ENCODE measurements at places on chromosomes 11 and 22.

DNA sequence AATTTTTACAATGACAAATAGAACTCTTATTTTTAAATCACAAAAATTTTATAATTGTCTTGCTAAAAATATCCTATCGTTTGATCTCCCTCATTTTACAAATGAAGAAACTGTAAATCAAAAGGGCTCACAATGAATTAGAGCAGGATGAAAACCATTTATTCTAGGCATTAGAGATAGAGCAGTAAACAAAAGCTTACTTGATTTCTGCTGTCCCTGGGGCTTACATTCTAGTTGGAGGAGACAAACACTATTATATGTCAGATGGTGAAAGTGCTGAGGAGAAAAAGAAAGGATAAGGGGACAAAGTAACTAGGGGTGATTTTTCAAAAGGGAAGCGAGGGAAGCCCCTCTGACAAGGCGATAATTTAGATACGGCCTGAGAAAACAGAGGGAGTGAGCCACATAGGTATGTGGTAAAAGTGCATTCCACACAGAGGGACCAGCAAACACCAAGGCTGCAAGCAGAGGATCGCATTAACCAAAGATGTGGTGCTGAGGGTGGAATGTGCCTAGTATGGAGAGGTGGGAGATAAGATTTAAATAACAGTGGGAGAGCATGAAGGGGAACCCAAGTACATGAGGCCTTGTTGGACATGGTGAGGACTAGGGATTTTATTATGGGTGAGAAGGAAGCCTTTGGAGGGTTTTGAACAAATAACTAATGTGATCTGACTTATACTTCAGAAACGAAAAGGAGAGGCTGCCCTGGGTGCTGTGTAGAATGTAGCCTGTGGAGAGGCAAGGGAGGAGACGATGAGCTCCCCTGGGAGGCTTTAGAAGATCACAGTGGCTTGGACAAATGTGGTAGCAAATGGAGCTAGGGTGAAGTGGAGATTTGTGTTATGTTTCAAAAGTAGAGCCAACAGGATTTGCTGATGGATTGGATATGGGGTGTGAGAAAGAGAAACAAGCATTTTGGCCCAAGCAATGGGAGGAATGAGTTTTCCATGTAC is 62.1 kb downstream of the PDHX start:
- peak; percentile 49 for DNase-seq

DNA sequence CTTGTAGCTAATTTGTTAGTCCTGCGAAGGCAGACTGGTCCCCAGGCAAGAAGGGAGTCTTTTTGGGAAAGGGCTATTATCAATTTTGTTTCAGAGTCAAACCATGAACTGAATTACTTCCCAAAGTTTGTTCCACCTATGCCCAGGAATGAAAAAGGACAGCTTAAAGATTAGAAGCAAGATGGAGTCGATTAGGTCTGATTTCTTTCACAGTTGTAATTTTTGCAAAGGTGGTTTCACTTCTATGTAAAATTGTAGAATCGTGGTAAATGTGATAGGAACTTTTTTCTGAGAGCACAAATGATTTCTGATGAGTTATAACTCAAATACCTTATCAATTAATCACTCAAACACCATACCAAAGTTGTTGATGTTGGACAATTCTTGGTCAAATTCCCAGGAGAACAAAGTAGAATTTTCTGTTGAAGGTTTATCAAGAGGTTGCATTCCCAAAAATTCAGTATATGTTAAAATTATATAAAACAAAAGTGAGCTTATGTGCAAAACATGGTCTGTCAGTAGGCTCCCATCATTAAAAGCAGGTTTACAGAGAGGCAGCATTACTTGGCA is 2.9 kb upstream of the CTSC start:
- DNase-seq: peak; percentile 35

DNA sequence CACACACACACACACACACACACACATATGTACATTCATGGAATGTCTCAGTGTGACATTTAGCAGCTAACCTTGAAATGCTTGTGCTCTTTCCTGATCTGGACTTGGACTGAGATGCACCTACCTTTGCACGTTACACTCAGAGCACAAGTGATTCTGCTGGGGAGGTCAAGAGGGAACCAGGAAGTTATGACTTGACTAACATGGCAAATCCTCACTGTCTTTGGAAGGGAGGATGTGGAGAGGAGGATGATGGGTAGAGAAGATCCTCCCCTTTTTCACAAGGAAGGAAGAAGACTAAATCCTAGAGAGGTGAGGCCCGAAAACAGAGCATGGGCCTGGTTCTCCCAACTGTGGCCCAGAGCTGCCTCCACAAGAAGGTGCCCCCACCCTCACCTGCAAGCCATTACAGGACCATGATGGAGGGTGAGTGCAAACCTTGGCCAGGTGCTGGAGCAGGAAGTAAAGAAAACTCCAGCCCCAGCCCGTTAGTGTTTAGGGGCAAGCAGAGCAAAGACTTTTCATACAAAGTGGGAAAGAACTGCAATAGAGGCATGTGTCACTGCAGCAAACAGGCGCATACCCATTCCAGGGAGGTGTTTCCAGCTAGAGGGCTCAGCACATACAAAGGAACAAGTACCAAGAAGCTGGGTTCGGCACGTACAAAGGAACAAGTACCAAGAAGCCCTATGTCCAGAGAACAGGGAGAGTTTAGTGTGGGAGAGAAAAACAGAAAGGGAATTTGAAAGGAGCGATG is 26.4 kb downstream of the SCN4B start:
- peak; percentile 64 for DNase-seq

DNA sequence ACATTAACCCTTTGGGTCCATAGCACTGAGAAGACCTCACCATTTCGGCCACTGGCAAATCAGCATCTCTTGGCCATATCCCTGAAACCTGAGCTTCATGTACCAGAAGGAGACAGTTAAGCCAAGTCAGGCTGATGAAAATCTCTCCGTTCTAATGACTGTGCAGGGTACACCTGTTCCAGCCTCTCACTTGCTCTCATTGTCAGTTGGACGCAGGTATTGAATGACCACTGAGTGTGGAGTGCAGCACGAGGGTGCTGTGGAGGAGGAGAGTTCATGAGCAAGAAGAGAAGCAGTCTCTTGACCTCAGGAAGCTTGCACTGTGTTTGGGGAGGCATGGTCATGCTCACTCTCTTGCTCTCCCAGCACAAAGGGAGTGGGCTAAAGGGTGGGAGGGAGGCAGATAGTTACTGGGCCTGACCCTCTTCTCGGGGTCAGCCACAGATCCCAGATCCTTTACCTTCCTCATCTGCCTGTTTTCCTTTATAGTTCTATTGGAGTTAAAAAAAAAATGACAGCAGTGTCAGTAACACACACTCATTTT is 65.2 kb downstream of the ZBTB16 start:
- DNase-seq: no peak

DNA sequence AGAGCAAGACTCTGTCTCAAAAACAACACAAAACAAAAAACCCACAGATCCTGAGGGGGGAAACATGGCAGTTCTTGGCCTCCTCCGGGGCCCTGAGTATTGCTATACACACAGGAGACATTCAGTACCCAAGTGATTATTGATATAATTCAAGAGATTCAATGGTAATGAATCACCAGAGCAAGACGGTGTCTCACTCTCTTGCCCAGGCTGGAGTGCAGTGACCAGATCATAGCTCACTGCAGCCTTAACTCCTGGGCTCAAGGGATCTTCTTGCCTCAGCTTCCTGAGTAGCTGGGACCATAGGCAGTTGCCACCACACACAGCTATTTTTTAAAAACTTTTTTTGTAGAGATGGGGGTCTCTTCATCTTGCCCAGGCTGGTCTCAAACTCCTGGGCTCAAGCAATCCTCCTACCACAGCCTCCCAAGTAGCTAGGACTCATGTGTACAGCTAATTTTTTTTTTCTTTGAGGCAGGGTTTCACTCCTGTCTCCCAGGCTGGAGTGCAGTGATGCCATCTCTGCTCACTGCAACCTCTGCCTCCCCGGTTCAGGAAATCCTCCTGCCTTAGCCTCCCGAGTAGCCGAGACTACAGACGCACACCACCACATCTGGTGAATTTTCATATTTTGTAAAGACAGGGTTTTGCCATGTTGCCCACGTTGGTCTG is 21.8 kb upstream of the PIK3C2A start:
- DNase-seq: no peak

DNA sequence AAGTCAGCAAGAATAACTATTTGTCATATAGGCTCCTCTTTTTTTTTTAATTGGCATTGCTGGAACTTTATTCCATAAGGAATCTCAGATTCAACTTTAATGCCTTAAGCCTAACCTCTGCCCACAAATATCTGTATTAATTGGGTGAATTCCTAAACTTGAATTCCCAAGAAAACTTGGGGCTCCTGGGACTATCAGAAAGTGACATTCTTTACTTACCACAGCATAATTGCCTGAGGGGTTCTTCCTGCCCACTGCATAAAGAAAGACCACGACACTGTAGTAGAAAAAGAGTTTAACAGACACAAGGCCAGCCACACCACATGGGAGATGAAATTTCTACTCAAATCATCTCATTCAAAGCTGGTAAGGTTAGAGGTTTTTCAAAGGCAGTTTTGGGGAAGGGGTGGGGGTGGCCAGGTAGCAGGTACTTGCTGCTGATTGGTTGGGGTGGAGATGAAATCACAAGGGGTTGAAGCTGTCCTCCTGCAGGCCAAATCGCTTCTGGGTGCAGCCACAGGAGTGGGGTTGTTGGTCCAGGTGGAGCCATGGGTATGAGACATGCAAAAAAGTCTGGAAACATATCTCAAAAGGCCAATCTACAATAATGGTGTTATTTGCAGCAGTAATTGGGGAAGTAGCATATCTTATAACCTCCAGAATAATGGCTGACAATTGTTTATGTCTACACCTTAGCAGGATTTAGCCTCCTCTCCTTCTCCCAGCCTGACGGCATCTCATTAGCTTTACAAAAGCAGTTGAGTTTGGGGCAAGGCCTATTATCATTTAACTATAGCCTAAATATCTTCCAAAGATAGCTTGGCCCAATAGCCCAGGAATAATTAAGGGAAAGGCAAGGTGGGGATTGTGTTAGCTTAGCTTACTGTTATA is 4.8 kb upstream of the NLRP10 start:
- DNase-seq: peak; percentile 83

- DNase-seq: no peak
Measured at GRCh38 chr11:90512846-90513245, 290.0 kb upstream of the CHORDC1 start.

DNA sequence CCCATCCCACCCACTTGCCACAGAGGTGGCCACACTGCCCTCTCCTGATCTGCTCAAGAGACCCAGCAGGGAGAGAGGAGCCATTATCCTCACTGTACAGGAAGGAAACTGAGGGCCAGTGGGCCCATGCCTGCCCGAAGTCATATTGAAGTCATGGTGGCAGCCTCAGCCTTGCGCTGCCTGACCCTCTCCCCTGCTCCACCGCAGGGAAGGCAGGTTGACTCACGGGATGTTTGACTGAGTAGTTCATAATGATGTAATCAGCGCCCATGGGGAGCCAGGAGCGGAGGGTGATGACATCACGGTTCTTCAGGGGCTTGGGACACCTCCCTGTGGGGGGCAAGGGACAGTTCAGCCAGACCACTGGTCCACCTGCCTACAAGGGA is 6.1 kb upstream of the ARAP1 start:
- DNase-seq: peak; percentile 54

DNA sequence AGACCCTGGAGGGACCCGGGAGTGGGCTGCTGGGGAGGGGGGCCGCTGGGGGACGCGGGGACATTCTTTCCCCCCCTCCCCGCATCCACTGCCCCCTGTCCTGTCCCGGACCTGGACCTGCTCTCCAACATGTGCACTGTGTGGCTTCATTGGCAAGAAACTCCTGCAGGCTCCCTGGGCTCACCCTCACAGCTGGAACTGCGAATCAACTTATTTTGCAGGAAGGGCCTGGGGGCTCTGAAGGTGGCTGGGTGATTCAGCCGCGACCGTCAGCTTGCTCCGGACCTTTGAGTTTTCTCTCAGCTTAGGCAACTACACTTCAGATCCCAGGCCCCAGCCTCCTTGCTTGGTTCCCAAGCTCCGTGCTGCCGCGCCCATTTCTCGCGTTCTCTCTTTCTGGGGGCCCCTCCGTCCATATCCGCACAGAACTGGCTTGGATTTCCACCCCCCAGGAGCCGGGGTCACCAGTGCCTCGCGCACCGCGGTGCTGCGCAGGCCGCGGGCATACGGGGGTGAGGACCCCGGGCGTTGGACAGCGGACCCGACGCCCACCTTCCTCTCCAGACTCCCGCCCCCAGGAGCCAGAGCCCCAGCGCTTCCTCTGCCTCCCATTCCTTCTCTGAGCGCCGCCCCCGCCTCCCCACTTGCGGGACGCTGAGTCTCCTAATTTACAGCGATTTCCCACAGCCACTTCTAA is 471 bp upstream of the AHNAK start:
- peak; percentile 68 for DNase-seq

- no peak for DNase-seq
Measured at GRCh38 chr22:31269892-31270579, 22.3 kb downstream of the PIK3IP1 start.

DNA sequence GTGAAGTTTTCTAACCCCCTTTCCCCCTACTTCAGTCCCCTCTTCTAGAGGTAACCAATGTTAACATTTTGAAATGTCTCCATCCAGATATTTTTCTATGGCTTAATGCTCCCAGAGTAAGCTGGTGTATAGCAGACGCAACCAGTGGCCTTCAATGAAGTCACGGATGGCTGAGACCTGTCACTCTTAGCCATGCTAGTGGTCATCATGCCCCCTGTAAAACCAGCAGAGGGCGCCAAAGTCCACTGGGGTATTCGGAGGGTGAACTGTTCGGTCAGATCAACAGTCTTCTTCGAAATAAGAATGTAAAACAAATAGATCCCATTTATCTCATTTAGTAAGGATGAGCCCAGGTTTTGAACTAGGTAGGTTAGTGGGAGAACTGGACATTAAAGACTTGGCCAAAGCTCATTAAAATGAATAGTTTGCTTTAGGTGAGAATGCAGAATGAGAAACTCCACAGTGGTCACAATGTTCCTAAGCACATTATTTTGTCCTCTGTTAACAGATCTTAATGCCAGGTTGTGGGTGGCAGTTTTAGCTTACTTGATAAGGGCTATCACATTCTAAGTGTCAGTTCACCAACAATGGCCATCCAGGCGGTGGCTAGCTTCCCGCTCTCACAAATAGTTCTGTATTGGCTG is 8.6 kb upstream of the MMP8 start:
- peak; percentile 67 for DNase-seq

DNA sequence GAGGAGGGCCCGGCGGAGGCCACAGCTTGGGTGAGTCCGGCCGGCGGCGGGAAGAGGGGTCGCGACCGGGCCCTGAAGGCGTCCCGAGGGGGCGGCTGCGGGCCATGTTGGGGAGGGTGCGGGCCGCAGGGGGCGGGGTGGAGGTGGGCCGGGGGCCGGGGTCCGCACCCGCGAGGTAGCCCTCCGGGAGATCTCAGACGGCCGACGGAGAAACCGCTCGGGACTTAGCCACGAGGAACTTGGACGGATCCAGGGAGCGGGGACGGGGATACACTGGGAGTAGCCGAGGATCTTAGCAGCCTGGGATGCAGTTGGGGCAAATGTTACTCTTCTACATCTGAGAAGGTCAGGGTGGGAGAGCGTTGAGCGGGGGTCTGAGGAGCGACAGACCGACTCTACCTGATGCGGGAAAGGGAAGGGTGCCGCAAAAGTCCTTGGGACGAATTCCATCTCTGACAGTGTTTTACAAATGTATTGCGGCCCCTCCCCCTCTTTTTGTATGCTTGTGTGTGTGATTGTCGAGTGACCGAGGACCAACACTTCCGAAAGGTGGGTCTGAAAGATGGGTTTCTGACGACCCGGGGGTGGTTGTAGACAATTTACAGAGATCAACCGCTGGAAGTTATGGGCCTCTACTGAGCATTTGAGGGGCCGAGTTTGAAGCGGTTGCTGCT is 658 bp downstream of the STIP1 start:
- DNase-seq: peak; percentile 27

- DNase-seq: peak; percentile 12
Measured at GRCh38 chr11:42770444-42771065, 541.2 kb upstream of the API5 start.

Data from M059J (cell line).